IMR-90 (cell line): ENCODE measurements at places on chromosomes 7 and 10. TPM values are rescaled to one million over a fixed set of nuclear protein-coding genes. Genes with fewer than 3 reads are reported as not detected.

RBP4 gene
- polyA plus RNA-seq, result not detected in 2 replicates

ZNF33B gene
- polyA plus RNA-seq, result 1.9 and 2.1 TPM in 2 replicates

FAM185A gene
- polyA plus RNA-seq, result 3.0 and 3.6 TPM in 2 replicates

RHEB gene
- polyA plus RNA-seq, result 56.8 and 67.2 TPM in 2 replicates

CNNM1 gene
- polyA plus RNA-seq, result 0.32 and 0.39 TPM in 2 replicates

NT5C3A gene
- 8.9 and 11.3 TPM in 2 replicates for polyA plus RNA-seq

MPP7 gene
- polyA plus RNA-seq, result 0.39 and 0.44 TPM in 2 replicates

TMEM270 gene
- polyA plus RNA-seq, result 0.17 TPM in 1 of 2 replicates, not detected in the other

IGFBP1 gene
- not detected in 2 replicates for polyA plus RNA-seq

CUZD1 gene
- polyA plus RNA-seq, result 0.56 and 0.67 TPM in 2 replicates

CHST15 gene
- polyA plus RNA-seq, result 0.10 and 0.14 TPM in 2 replicates

HGF gene
- 14.4 and 16.8 TPM in 2 replicates for polyA plus RNA-seq

SPDYE2 gene
- not detected in 2 replicates for polyA plus RNA-seq

PTPRE gene
- polyA plus RNA-seq, result 0.26 and 0.34 TPM in 2 replicates

OR6V1 gene
- polyA plus RNA-seq, result not detected in 2 replicates

TEX47 gene
- not detected in 2 replicates for polyA plus RNA-seq

ZNF777 gene
- polyA plus RNA-seq, result 6.5 and 7.9 TPM in 2 replicates

LBX1 gene
- polyA plus RNA-seq, result not detected in 2 replicates

SPOCK2 gene
- 0.02 TPM in 1 of 2 replicates, not detected in the other for polyA plus RNA-seq

FAM25G gene
- polyA plus RNA-seq, result not detected in 2 replicates

DNAJC12 gene
- polyA plus RNA-seq, result 2.0 and 2.9 TPM in 2 replicates

PAPSS2 gene
- 51.1 and 63.3 TPM in 2 replicates for polyA plus RNA-seq

SRGN gene
- 29.8 and 33.3 TPM in 2 replicates for polyA plus RNA-seq

CCNY gene
- polyA plus RNA-seq, result 24.8 and 38.0 TPM in 2 replicates

STOX1 gene
- polyA plus RNA-seq, result 0.03 TPM in 1 of 2 replicates, not detected in the other

SPDYE9 gene
- not detected in 2 replicates for polyA plus RNA-seq

SPDYE2B gene
- polyA plus RNA-seq, result not detected in 2 replicates

PAX4 gene
- not detected in 2 replicates for polyA plus RNA-seq

FAM149B1 gene
- 18.2 and 21.7 TPM in 2 replicates for polyA plus RNA-seq

NRG3 gene
- polyA plus RNA-seq, result not detected in 2 replicates

CDH23 gene
- 0.03 TPM in 1 of 2 replicates, not detected in the other for polyA plus RNA-seq

PVRIG gene
- polyA plus RNA-seq, result not detected in 2 replicates

MOSPD3 gene
- polyA plus RNA-seq, result 23.2 and 30.0 TPM in 2 replicates

FAM25C gene
- not detected in 2 replicates for polyA plus RNA-seq

HDAC9 gene
- polyA plus RNA-seq, result 4.3 TPM in 2 replicates

ENTPD1 gene
- polyA plus RNA-seq, result not detected in 2 replicates

SLC37A3 gene
- 36.3 and 45.3 TPM in 2 replicates for polyA plus RNA-seq

RSBN1L gene
- 5.7 and 7.8 TPM in 2 replicates for polyA plus RNA-seq

OR2A5 gene
- not detected in 2 replicates for polyA plus RNA-seq

LOXL4 gene
- 24.9 and 26.7 TPM in 2 replicates for polyA plus RNA-seq

ZNF273 gene
- polyA plus RNA-seq, result 1.3 and 1.5 TPM in 2 replicates

ELFN1 gene
- polyA plus RNA-seq, result 5.2 and 7.8 TPM in 2 replicates

AQP1 gene
- polyA plus RNA-seq, result 0.39 and 0.55 TPM in 2 replicates

SLC13A1 gene
- not detected in 2 replicates for polyA plus RNA-seq

SPDYE5 gene
- not detected in 2 replicates for polyA plus RNA-seq

UCMA gene
- polyA plus RNA-seq, result not detected in 2 replicates

RELN gene
- polyA plus RNA-seq, result 14.7 and 16.8 TPM in 2 replicates

MRPS33 gene
- 33.8 and 34.3 TPM in 2 replicates for polyA plus RNA-seq

CDK14 gene
- polyA plus RNA-seq, result 6.9 and 10.1 TPM in 2 replicates

ERCC6 gene
- polyA plus RNA-seq, result 7.2 and 7.3 TPM in 2 replicates
